ENCODE measurements at places on chromosomes 2 and 18.
A peak's percentile ranks its signal among the peaks of the same experiment; 100 is the strongest.

DNA sequence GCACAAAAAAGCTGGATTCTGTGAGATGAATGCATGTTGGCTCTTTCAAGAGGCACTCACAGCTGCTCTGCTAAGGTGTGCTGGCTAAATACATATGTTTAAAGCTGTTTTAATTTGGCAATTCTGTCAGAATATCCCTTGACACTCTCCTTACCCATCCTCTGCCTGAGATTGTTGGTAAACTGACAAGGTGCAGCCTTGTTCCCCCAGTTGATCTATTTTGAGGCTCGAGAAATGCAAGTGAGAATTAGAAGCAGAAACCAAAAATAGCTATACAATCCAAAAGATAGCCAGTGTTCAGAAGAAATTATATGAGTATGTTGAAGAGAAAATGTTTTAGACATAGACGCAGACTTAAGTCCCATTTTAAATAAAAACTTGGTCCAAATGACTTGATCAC, 971.7 kb upstream of the GYPC start:
- DNase-seq: no peak

- no peak for DNase-seq
Measured at GRCh38 chr2:17538022-17538843, 2.3 kb upstream of the VSNL1 start.

DNA sequence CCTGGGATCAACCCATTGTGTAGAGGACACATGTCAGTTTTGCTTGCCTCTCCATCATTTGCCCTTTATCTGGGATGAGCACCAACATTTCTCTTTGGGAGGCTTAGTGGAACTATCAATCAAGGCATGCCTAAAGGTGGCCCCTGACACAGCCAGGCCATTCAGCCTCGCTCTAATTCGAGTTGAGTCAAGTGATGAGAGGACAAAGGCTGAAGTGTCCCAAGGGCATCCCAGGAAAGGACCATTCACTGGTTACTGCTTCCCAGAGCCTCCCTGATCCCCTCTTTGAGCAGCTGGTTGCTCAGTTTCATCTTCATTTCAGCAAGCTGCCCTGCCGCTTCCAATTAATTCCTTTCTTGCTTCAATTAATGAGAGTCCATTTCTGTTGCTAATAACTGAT, 63.5 kb downstream of the DNER start:
- DNase-seq: no peak

DNA sequence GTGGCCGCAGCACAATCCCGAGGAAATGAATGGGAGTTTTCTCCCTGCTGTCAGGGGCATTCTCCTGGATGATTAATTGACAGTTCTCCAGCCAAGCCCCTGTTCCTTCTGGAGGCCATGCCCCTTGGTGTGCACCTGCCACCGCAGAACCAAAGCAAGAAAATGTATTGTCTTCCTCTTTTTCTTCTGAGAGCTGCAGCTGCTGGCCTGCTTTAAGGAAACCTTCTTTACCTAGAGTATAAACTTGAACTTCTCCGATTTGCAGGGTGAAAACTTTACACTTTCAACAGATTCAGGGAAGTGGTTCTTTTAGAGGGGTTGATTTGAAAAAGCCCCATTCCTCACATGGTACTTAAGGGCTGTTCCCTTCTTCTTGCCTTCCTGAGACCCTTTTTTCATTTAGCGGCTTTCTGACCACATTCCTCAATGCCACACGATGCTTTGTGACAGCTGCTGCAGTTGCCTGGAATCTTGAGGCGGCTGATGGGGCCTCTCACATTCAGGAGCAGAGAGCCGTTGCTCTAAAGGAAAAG, 402.8 kb downstream of the TXNL1 start:
- DNase-seq: no peak

DNA sequence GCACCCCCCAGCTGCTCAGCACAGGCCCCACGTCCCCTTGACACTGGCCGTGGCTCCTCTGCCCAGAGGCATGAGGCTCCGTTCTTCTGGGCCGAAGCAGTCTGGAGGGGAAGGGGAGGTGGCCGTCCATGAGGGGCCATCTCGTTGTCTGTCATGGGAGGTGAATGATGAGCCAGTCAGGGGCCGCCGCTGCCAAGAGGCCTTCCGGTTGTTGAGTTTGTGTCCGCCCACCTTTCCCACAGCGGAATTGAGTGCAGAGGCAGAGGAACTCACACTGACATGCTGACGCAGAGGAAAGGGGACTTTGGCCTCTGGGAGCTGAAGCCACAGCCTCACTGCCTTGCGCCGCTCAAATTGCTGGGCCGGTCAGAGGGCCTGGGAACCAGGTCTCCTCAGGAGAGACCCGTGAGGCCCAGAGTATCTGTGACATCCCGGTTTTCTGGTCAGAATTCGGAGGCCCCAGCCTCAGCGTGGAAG, 268.4 kb downstream of the ATAD2B start:
- DNase-seq: no peak

DNA sequence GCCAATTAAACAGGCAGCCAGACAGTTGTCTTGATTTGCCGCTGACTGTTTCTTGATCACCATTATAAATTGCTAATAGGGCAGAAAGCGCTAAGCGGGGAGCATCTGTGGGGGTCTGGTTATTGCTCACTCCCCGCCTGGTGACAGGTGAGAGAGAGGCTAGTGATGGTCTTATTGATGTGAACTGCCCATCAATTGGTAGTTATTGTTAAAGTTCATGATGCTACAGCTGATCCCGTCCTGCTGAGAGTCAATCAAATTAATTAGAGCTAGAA, 148.5 kb downstream of the LNPK start:
- no peak for DNase-seq

GRCh38 chr2:3768960-3769765, 65.8 kb downstream of the DCDC2C start:
- DNase-seq: no peak

GRCh38 chr2:212274215-212274614, 264.4 kb downstream of the ERBB4 start:
- no peak for DNase-seq

- no peak for DNase-seq
Measured at GRCh38 chr18:35941299-35941698, 31.2 kb upstream of the RMP24 start.

- DNase-seq: no peak
Measured at GRCh38 chr2:159890551-159891266, 92.7 kb upstream of the CD302 start.

DNA sequence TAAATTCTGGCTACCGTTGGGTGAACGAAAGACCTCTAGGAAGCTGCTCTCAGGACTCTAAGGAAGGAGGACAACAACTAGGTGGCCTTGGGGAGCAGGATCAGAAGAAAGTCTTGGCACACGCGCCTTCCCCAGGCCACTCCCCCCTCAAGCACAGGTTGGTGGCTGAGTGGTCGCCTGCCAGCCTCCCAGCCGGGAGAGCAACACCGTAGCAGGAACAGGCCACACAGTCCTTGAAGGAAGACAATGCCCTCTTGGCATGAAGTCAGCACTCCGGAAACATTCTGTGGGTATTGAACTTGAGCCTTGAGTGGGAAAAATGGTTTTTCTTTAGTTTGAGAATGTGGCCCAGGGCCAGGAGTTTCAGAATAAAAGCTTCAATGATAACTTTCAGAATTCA, 87.4 kb upstream of the AGAP1 start:
- no peak for DNase-seq

- DNase-seq: peak; percentile 49
Measured at GRCh38 chr2:207676827-207677354, 34.5 kb upstream of the CCNYL1 start.

GRCh38 chr18:41144441-41144840, 810.6 kb upstream of the PIK3C3 start:
- no peak for DNase-seq

GRCh38 chr2:176297067-176297466, 27.8 kb downstream of the MTX2 start:
- no peak for DNase-seq

GRCh38 chr2:132645176-132645575, 24.8 kb downstream of the LYPD1 start:
- DNase-seq: no peak

- no peak for DNase-seq
Measured at GRCh38 chr2:241645056-241645914, 7.8 kb downstream of the ATG4B start.

DNA sequence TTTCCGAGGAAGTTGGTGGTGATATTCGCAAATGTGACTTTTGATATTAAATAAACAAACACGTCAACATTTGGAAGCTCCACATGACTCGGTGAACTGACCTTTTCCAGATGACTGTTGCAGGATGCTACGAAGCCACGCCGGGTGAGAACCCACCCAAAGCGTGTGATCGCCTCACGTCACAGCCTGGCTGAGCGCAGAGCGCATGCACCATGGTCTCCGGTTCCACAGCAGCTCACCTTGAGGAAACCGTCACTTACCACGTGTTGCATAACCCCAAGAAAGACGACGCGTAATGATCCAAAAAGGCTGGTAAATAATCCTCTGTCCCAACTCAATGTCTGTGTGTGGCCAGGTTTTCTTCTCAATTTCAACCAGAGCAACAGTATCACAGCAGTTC, 64.5 kb upstream of the CTDP1 start:
- DNase-seq: no peak

GRCh38 chr2:217685255-217685605, 317.6 kb downstream of the TNS1 start:
- DNase-seq: peak; percentile 92

DNA sequence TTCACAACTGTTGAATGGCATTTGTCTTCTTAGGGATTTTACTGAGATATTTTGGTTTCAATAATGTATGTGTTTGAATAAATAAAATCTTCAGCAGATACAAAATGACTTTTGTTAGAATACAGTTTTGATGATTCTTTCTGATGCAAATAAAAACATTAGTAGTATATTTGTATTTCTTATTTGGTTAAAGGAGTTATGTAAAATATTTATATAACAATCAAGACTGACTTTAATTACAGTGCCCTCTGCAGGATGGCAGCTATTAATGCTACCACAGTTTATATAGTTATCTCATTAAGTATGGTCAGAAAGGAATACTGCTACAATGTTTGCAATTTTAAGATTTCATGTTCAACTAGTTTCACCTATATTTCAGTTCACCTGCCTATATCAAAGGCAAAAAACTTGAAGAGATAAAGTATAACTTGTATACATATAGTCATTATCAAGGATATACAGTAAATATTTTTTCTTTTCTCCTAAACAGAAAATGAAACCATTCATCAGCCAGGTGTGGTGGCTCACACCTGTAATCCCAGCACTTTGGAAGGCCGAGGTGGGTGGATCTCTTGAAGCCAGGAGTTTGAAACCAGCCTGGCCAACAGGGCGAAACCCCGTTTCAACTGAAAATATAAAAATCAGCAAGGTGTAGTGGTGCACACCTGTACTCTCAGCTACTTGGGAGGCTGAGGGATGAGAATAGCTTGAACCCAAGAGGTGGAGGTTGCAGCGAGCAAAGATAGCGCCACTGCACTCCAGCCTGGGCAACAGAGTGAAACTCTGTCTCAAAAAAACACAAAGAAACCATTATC, 19.8 kb downstream of the ARL5A start:
- DNase-seq: no peak

- no peak for DNase-seq
Measured at GRCh38 chr2:28082131-28082530, 191.6 kb downstream of the BABAM2 start.

DNA sequence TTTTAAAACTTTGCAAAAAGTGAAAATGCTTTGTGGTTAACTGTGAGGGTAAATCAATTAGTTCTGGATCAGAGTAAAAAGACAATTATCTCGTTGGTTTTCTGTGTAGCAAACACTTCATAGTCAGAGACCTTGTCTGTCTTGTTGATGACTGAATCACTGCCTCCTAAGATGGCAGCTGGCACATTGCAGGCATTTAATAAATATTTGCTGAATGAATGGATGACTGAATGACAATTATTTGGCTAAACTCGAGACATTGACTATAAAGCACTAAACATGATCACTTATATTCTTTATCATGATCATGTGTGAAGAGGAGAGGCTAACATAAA, 96.2 kb downstream of the MAIP1 start:
- DNase-seq: no peak

- no peak for DNase-seq
Measured at GRCh38 chr18:70172225-70172624, 33.3 kb downstream of the RTTN start.

GRCh38 chr18:4384932-4385331, 70.2 kb downstream of the DLGAP1 start:
- DNase-seq: no peak

GRCh38 chr18:53004798-53005197, 664.8 kb downstream of the DCC start:
- DNase-seq: no peak

- DNase-seq: no peak
Measured at GRCh38 chr2:51490576-51491234, 458.8 kb upstream of the NRXN1 start.

DNA sequence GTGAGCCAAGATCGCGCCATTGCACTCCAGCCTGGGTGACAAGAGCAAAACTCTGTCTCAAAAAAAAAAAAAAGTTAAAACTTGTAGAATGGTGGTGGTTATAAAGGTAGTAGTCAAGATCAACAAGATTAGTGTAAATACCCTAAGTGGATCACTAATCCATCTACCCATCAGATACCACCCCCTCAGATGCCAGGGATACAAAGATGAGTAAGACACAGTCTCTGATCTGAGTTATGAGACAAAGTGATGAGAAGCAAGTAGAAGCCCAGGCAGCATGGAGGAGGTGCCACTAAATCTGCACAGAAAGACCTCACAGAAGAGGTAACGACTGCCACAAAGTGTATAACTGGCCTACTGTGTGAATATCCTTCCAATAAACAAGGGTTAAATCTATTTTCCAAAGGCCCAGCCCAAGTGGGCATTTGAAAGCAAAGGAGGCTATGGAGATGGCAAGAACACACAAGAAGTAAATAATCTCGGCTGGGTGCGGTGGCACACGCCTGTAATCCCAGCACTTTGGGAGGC, 20.2 kb downstream of the NFE2L2 start:
- no peak for DNase-seq

- DNase-seq: no peak
Measured at GRCh38 chr2:58357521-58357920, 116.4 kb upstream of the FANCL start.

DNA sequence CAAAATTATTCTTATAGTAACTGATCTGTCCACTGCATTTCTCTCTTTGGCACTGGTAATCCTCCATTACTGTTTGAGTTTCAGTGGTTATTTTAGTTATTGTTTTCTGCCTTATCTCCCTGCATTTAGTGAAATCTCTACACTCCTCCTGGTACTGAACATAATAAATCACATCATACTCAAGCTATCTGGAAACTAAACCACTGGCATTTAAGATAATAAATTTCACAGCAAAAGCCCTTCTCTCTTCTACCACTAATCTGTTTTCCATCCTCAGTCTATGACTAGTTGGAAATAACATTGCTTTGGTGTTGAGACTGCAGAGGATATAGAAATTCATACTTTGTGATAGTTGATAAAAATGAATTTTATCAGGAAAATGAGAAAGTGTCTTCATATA, 399.3 kb upstream of the FSHR start:
- no peak for DNase-seq

DNA sequence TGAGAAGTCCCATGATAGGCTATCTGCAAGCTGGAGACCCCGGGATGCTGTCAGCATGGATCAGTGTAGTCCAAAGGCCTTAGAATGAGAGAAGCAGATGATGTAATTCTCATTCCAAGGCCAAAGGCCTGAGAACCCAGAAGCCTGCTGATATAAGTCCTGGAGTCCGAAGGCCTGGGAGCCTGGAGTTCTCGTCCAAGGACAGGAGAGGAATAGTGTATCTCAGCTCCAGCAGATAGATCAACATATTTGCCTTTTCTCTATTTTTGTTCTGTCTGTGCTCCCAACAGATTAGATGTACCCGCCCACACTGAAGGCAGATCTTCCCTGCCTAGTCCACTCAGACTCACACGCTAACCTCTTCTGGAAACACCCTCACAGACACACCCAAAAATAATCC, 454.9 kb upstream of the CHAC2 start:
- DNase-seq: no peak

- no peak for DNase-seq
Measured at GRCh38 chr2:241313543-241314095, 1.9 kb downstream of the HDLBP start.
